NCI-H460 (cell line): ENCODE measurements at places on chromosomes 2 and 18.

- no peak for DNase-seq
These were observed 351.6 kb downstream of the SOCS6 start for GRCh38 chr18:70640336-70640887.

GRCh38 chr18:48852794-48853193 lies 98.0 kb downstream of the SMAD7 start:
- DNase-seq = no peak

DNA sequence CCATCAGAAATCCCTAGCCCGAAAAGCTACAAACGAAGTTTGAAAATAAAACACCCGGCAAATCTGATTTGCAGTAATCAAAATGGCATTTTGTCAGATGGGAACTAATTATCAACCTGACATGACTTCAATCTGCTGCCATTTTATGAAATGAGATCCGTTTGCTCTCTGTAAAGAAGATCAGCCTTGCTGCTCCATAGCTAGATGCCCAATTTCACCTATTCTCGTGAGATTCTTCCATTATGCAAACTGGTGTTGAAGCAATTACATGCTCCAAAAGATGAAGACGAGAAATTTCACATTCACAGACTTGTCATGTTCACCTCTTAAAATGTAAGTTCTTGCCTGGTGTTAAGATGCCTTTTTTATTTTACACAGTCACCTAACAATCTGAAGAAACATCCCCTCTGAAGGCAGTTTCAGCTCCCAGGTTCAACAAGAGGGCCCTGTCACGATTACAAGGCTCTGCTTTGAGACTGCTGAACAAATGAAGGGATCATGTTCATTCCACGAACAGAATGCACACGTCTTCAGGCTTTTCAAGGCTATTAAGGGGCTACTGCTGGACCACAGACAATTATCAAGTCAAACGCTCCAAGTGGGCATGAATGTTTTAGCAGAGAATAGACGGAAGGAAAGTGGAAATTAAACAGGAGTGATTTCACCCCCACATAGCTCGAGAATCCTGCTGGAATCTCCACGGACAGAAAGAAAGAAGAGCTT lies 172.6 kb upstream of the PID1 start:
- no peak for DNase-seq

- no peak for DNase-seq
These were observed 102.6 kb downstream of the HS6ST1 start for GRCh38 chr2:128215897-128216642.

DNA sequence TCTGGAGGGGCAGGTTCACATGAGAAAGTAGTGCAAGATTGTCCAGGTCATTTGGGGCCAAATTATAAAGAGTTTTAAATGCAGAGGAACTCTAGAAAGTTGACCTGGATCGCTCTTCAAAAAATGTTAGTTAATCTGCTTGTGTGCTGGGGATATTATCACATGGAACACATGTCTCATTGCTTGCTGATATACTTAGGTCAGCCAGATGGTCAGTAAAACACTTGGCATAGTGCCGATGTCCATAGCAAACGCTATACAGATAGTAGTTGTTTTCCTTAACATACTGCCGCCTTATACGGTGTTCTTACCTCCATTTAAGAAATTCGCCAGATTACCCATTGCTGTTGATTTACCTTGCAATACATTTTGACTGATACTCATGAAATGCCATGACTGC lies 103.4 kb upstream of the CWC22 start:
- DNase-seq = no peak
